ENCODE measurements at places on chromosomes 16 and 17.
A peak's percentile ranks its signal among the peaks of the same experiment; 100 is the strongest.

GRCh38 chr16:59950431-59950830 is 1216.3 kb upstream of the GOT2 start:
- no peak for DNase-seq

GRCh38 chr17:81018044-81018802 is 16.7 kb upstream of the BAIAP2 start:
- peak; percentile 60 for DNase-seq

- no peak for DNase-seq
Measured at GRCh38 chr17:73138541-73139138, 26.2 kb upstream of the SSTR2 start.

DNA sequence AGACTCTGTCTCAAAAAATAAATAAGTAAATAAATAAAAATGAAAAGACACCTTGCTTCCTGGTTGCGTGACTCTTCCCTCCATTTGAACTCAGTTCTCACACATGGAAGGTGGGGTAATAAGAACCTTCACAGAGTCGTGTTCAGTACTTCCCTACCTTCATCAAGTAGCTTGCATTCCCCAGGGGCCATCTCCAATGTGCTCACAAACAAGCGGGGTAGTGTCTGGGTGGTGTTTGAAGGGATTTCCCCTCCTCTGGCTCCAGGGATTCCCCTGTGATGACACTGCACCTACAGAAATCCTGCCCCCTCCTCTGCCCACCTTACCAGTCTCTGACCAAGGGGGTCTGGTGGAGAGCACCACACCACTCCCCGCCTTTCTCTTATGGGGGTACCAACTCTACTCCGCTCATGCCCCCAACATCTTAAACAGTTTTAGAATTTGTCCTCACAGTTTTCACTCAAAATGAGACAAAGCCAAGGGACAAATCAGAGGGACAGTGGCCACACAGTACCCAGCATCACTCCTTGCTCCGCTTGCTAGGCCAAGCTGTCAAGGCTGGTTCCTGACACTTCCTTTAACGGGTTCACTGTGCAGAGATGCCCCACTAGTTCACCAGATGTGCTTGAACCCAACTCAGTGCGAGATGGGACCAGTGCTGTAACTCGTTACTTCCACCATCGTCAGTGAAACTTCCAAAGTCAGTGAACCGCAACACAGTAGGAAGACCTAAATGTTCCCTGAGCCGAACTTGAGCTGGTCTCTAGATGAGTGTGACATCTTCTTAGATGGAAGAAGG is 69.1 kb downstream of the COPRS start:
- DNase-seq: no peak

DNA sequence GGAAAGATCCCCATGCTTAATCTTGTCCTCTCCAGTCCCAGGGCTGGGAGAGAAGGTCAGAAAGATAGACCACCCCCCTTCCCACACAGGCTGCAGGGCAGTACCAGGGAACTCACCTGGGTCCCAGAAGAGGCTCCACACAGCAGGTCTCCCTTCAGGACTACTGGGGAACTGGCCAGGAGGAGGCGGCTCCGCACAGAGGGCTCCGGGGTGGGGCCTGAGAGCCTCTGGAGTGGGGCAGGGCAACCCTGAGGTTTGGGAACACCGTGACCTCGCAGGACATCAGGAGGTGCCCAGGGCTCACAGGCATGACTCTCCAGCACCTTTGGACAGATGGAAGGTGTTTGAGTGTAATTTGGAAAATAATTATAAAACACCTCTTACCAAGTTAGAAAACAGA is 11.0 kb downstream of the ABCA3 start:
- no peak for DNase-seq

DNA sequence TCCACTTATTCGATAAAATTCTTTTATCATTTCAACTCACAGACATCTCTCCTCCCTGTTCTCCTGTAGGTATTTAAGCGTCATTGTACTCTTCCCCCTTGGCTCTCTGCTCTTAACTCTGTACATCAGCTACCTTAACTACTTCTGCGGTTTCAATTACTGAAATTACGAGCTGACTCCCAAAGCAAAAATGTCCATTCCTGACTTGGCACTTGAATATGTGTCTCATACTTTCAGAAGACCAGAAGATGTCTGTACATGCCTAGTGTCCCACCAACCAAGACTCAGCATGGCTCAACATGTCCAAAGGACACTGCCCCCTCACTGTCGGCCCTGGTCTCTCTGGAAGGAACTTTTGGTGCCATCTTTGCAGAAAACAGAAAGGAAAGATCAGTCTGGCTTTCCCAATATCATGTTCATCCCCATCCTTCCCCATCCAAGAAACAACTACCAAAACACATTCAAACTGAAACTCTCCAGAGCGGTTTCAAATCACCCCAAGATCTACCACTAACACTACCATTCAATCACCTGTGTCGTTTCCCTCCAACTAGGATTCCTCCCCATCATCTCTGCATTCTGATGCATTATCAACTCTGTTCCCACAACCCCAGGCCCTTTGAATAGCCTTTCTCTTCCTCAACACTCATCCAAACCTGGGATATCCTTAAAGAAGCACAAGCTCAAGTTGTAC is 74.9 kb downstream of the ZFHX3 start:
- no peak for DNase-seq

GRCh38 chr16:4736546-4736945 is 2.2 kb downstream of the DNAAF8 start:
- no peak for DNase-seq

DNA sequence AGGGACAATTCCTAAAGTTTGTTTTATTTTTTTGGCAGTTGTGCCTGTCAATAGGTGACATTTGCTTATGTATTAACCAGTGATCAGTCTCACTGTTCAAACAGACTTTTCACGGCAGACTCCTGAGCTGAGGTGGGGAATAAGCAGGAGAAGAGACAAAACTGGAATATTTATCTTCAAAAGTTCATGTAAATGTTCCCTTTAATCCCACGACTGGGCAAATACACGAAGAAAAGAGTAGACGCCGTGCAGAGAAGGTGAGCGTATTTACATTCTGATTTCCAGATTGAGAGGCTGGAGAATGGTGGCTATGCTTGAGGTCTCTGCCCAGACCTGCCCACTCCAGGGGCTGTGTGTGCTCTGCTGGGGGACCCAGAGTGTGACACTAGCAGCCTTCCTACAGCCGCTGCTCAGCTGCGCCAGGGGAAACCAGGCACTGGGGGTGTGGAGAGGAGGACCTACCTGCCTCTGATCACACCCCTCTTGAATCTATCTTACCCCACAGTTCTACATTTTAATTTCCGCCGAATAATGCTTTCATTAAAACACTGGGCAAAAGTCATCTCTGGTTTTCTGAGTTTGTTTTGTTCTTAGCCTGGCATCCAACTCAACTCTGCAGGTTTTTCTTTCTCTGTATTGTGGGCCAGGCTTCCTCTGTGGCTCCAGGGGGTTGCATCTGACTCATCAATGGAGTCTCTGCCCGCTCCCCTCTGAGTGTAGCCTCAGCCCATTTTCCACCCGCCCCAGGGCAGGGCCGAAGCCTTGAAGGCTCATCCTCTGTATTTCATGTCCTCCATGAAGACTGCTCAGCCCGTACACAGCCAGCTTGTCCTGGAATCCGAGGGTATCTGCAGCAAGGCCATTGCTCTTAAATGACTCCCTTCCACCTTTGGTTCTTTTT is 237.1 kb downstream of the NTN1 start:
- DNase-seq: no peak

DNA sequence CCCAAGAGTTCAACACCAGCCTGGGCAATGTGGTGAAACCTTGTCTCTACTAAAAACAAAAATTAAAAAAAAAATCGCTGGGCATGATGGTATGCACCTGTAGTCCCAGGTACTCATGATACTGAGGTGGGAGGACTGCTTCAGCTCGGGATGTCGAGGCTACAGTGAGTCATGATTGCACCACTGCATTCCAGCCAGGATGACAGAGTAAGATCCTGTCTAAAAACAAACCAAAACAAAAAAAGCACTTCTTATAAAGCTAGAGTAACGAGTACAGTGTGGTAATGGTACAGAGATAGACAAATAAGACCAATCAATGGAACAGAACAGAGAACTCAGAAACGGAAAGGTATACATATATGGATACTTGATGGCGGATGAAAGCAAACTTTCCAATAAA is 4.4 kb downstream of the NSMCE1 start:
- no peak for DNase-seq

DNA sequence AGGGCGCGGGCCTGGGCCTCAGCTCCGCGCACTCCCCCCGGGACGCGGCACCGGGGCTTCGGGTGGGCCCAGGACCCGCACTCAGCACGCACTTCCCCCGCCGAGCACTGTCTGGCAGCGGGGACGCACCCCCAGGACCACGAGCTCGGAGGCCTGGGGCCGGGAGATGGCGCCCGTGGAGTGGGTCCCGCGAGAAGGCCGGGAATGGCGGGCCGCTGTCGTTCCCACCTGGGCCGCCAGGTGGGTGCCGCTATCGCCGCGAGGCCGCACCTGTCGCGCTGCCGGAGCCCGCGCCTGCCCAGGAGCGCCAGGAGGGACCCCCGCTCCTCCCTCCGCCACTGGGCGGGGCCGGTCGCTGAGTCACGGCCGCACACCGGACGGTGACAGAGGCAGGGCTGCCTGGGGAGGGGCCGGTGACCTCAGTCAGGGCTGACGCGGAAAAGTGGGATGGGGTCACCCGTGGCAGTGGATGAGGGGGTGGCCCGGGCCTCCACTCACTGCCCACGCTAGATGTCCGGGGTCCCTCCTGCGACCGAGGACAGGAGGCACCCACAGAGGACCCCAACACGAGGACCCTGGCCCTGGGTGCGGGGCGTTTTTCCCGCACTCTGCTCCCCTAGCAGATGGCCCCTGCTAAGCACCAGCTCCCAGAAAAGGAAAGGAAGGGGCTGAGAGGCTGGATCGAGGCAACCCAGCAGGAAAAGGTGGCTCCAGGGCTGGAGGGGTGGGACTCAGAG is 6.9 kb upstream of the ACTG1 start:
- DNase-seq: no peak

GRCh38 chr17:82528484-82529265 is 9.1 kb downstream of the FOXK2 start:
- no peak for DNase-seq

DNA sequence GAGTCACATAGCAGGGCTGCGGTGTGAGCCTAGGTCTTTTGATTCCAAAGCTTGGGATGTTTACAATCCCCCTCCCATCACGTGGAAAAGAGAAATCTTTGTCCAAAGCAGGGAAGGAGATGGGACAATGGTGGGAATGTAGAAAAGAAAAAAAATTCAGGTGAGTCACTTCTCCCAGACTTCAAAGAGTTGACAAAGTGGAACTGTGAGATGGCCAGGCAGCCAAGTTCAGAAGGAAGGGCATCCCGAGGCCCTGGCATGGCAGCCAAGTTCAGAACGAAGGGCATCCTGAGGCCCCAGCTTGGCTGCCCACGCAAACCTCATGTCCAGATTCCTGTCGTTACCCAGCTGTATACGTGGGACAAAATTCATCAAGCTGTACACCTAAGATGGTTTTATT is 47.5 kb downstream of the FOXL1 start:
- DNase-seq: no peak

- DNase-seq: no peak
Measured at GRCh38 chr16:3478242-3478925, 16.9 kb downstream of the C16orf90 start.

DNA sequence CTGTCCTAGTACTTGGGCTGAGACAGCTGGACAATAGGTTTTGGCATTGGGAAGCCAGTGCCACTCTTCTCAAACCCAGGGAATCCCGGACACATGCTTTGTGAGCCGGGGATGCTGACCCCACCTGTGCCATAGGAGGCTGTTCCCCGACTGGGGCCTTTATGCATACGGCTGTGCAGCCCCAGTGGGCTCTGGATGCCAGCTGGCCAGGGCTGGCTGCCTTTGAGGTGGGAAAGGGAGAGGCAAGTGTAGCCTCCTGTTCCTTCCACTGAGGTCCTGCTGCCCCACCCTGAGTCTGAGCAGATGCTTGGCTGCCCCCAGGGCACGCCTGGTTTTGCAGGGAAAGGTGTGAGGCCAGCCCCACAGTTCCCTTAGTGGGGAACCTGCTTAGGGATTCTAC is 105.7 kb downstream of the CCDC182 start:
- DNase-seq: no peak

DNA sequence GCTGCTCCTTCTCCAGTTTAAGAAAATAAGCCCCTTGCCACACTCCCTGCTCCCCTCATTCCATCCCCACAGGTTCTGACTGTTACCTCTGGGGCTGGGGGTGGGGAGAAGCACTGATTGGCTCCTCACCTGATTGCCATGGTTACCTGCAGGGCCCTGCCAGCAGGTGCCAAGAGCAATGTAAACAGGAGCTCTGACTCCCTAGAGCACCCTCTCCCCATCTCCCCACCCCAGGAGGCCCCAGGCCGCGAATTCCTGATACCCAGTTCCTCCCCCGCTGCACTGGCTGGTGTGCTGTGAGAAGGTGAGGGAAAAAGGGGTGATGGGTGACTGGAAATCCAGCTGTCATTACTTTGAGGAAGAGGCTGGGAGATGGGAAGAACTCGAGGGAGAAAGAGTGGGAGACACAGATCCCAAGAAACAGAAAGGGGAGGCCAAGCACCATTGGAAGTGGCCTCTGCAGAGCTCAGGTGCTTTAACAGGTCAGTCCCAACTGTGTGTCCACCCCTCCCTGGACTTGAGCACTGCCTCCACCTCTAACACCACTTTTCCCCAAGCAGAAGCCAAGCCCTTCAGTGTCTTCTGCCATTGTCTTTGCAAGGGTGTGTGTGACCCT is 4.5 kb downstream of the PCGF2 start:
- no peak for DNase-seq

- no peak for DNase-seq
Measured at GRCh38 chr17:82202981-82203380, 9.7 kb downstream of the CCDC57 start.

GRCh38 chr17:28864991-28865849 is 10.4 kb downstream of the ERAL1 start:
- no peak for DNase-seq

- no peak for DNase-seq
Measured at GRCh38 chr17:68760141-68760475, 158.9 kb upstream of the FAM20A start.

GRCh38 chr16:86575095-86575685 is 3.2 kb upstream of the FOXL1 start:
- DNase-seq: no peak

DNA sequence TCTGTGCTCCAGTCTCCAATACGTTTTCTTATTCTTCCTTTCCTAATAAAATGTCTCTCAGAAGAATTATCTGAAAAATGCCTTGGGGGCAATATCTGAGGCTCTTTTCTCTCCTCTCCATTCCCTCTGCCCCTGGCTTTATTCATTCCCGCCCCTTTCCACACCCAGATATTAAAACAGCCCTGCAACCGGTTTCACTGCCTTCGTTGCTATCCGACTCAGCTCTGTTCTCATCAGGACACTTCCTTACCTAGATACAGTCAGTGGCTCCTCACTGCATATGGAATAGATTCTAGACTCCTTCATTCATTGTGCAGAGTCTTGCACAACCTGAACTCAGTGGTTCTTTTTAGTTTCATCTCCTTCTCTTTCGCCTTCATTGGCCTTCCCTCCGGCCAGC is 52.0 kb upstream of the TEKT3 start:
- DNase-seq: no peak

- DNase-seq: no peak
Measured at GRCh38 chr17:76131051-76131691, 9.9 kb downstream of the FOXJ1 start.
